H9 (cell line): ENCODE measurements at places on chromosomes 5 and 9.

DNA sequence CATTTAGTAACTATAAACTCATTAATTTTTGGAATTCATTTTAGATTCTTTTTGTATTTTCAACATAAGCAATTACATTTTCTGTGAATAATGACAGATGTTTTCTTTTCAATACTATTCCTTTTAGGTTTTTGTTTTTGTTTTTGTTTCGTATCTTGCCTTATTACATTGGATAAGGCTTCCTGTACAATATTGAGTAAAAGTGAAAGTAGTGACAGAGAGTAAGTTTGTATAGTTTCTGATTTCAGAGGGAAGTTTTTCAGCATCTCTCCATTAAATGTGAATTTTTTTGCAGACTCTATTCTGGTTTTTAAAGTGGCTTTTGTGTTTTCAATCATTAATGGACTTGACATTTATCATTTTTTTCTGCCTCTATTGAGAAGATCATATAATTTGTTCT lies 12.8 kb upstream of the CAMK4 start:
- no peak for DNase-seq
- no peaks in the 10 kb centered on the region for H3K27me3 ChIP-seq
- no peaks in the 10 kb centered on the region for H3K36me3 ChIP-seq
- no peak overlapping the region for H3K4me3 ChIP-seq
- peaks cover 3% of the 10 kb centered on the region; the same call in 1 of the 2 replicates for H3K4me1 ChIP-seq

GRCh38 chr5:123814801-123815470 lies 303.0 kb downstream of the CSNK1G3 start:
- H3K4me1 ChIP-seq = peaks cover 14% of the 10 kb centered on the region; the same call in 1 of the 2 replicates
- no peak overlapping the region for H3K27ac ChIP-seq
- H3K4me3 ChIP-seq = peak overlapping the region; percentile 32; the same call in 1 of the 2 replicates
- H3K27me3 ChIP-seq = no peaks in the 10 kb centered on the region
- no peak for DNase-seq
- H3K36me3 ChIP-seq = no peaks in the 10 kb centered on the region

DNA sequence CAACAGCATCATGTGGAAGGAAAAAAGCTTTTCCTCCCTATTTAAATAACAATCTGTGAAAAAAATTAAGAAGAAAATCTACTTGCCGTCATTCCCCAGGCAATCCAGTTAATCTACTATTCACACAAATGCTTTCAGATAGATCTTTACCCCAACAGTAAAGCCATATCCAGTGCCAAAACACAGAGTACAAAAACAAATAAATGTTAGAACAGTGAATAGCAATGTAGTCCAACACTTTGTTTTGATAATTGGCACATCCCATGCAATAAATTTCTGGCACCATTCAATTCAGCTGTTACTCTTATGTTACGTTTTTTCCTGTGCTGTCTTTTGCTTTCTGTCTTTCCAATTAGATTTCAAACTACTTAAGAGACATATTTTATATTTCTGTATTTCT lies 2245.5 kb upstream of the WWC1 start:
- no peak overlapping the region for H3K4me3 ChIP-seq
- H3K27ac ChIP-seq = no peak overlapping the region
- H3K36me3 ChIP-seq = peaks cover 7% of the 10 kb centered on the region
- H3K27me3 ChIP-seq = no peaks in the 10 kb centered on the region

GRCh38 chr9:36788534-36788933 lies 215.8 kb downstream of the MELK start:
- H3K27ac ChIP-seq = no peak overlapping the region
- no peaks in the 10 kb centered on the region for H3K27me3 ChIP-seq
- DNase-seq = peak; percentile 69
- H3K4me3 ChIP-seq = no peak overlapping the region
- H3K36me3 ChIP-seq = peaks cover 2% of the 10 kb centered on the region; the same call in 1 of the 3 replicates
- no peaks in the 10 kb centered on the region for H3K4me1 ChIP-seq

DNA sequence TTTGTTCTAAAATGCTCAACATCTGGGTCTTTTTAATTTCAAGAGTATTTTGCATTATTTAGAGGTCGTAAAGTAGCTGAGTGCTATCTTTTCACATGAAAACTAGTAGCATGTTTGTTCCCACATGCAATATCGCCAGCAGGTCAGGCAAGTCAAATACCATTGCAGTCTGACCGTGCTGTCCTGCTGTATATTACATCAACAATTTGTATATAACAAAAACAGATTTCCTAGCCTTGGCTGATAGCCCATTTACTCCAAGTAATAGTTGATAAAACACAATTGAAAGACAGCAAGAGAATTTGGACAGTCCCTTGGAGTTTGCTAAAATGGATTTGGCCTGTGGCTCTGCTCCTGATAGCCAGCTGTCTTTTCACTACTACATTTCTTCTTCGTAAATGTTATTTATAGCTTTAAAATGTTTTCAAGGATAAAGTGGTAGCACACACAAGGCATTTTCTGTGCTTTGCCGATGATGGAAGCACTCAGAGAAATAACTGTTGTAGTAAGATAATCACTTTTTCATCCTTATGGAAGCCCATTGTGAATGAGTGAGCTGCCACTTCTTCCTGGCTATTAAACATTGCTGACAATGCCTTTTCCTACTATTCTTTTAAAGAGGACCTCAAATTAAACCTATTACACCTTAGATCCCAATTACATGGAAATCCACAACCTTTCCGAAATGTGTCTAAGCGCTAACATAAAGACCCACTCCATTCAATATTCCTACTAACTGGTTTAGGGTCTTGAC lies 992.1 kb downstream of the MAT2B start:
- H3K36me3 ChIP-seq = no peaks in the 10 kb centered on the region
- H3K4me1 ChIP-seq = 0 out of 2 replicates have a peak, but pooled peaks cover 4% of the 10 kb centered on the region
- H3K4me3 ChIP-seq = no peak overlapping the region
- H3K27me3 ChIP-seq = no peaks in the 10 kb centered on the region
- no peak for DNase-seq

DNA sequence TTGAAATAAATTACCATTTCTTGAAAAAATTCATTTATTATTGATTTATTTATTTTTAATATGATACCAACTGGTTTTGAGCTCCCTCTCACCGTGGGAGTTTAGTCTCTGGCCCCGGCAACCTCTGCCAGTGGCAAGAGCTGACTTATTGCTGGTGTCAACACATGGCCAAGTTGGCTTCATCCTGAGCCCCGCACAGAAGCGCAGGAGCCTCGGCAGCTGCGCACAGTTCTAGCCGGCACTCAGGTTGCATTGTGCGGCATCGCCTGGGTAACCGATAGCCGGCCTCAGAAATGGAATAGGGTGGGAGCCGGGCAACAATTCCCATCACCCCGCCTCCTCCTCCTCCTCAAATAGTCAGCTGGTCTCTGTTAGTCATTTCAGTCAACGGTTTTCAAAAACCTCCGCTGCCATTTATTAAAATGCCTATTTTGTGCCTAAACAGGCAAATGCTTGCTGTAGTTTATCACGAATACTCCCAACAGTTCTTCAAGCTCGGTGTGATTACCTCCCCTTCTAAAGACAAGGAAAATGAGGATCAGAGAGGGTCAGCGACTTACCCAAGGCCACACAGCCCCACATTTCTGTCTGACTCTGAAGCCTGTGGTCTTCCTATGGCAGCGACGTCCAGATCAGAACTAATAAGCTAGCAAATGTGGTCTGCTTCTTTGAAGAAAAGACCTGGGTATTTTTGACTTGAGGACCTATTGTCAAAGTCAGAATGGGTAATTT lies 15.7 kb upstream of the MSX2 start:
- no peak for DNase-seq
- no peaks in the 10 kb centered on the region for H3K36me3 ChIP-seq

GRCh38 chr5:72364951-72365350 lies 44.8 kb downstream of the PTCD2 start:
- peaks cover 6% of the 10 kb centered on the region; the same call in 1 of the 2 replicates for H3K4me1 ChIP-seq
- H3K27ac ChIP-seq = no peak overlapping the region
- no peak for DNase-seq
- peaks cover 14% of the 10 kb centered on the region for H3K36me3 ChIP-seq
- no peak overlapping the region for H3K4me3 ChIP-seq

DNA sequence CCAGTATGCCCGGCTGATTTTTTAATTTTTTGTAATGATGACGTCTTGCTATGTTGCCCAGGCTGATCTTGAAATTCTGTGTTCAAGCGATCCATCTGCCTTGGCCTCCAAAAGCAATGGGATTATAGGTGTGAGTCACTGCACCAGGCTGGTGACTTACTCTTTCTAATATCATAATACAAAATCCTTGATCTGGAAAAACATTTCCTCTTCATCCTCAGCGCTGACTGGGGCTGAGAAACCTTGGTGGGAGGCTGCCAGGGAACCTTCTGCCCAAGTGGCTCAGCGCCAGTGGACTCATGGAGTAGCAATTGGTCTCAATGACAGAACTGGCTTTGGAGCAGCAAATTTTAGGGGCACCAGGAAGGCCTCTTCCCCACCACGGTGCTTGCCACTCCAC lies 17.5 kb upstream of the SEMA4D start:
- H3K27me3 ChIP-seq = no peaks in the 10 kb centered on the region
- no peak for DNase-seq
- no peaks in the 10 kb centered on the region for H3K4me1 ChIP-seq
- H3K27ac ChIP-seq = no peak overlapping the region
- no peak overlapping the region for H3K4me3 ChIP-seq
- H3K36me3 ChIP-seq = no peaks in the 10 kb centered on the region

DNA sequence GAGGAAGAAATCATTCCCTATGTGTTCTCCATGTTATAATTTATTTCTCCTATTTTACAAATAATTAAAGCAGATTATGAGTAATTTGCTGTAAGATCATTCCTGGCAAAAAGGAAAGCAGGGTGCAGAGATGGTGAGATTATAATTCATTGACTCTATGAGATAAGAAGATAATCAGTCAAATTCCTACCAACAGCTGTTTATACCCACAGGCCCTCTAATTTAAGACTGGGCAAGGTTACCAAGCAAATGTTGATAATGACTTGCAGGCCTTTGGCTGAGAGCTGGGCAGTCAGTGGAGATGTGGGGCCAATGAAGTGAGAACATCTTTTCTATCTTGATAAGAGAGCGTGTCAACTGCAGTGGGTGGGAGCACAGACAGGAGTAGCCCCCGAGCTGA lies 222.7 kb downstream of the ICE1 start:
- DNase-seq = no peak
- no peaks in the 10 kb centered on the region; the same call in 2 of the 3 replicates for H3K36me3 ChIP-seq
- peaks cover 2% of the 10 kb centered on the region; the same call in 1 of the 2 replicates for H3K4me1 ChIP-seq
- no peak overlapping the region for H3K4me3 ChIP-seq

DNA sequence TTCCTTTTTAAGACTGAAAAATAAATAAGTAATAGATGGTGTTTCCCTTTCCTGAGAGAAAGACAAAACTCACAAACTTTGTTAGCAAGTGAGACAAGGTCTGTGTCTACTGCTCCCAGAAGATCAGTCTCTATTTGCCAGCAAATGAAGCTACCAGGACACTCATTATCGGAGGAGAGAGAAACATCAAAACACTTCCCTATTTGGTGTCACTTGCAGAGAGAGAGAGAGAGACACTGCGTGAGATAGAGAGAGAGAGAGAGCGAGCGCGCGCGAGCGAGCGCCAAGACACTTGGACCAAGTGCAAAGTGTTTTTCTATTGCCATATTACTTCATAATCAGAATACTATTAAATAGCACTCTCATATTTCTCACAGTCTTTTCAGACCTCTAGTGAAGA lies 142.7 kb downstream of the KCNN2 start:
- H3K4me3 ChIP-seq = no peak overlapping the region
- no peak overlapping the region for H3K27ac ChIP-seq
- DNase-seq = no peak
- H3K4me1 ChIP-seq = no peaks in the 10 kb centered on the region
- H3K36me3 ChIP-seq = no peaks in the 10 kb centered on the region

DNA sequence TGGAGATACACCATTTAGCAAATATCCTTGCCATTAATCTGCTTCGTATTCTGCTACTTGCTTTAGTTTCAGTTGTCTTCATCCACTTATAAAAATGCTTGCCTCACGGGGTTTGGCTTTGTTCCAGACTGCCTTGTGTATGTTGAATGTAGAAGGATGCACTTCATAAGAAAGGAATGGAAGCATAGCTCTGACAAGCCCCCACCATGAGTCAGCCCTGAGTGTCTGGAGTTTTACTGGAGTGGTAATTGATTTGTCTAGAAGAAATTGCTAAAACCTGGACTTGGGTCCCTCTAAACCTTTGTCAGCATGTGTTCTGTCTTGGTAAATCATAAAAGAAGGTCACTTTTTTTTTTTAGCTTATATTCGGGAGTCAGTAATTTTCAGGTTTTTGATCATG lies 4.6 kb downstream of the TEX48 start:
- H3K4me1 ChIP-seq = no peaks in the 10 kb centered on the region
- H3K27ac ChIP-seq = no peak overlapping the region
- H3K27me3 ChIP-seq = no peaks in the 10 kb centered on the region
- H3K4me3 ChIP-seq = no peak overlapping the region
- H3K36me3 ChIP-seq = no peaks in the 10 kb centered on the region
